Caki2 (cell line): ENCODE measurements at places on chromosomes 2 and 18. TPM values are rescaled to one million over a fixed set of nuclear protein-coding genes. Genes with fewer than 3 reads are reported as not detected.

PRSS56 gene
- not detected in 2 replicates for total RNA-seq

DNA sequence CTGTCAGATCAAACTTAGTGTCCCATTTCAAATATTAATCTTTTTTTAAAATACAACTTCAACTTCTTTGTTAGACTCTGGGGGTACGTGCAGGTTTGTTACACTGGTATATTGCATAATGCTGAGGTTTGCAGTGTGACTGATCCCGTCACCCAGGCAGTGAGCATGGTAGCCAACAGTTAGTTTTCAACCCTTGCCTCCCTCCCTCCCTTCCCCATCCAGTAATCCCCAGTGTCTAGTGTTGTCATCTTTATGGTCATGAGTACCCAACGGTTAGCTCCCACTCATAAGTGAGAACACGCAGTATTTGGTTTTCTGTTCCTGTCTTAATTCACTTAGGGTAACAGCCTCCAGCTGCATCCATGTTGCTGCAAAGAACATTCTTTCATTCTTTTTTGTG is 23.9 kb downstream of the NOL10 start:
- DNase-seq = no peak

CSRNP3 gene
- 0.75 and 2.4 TPM in 2 replicates for total RNA-seq

DNA sequence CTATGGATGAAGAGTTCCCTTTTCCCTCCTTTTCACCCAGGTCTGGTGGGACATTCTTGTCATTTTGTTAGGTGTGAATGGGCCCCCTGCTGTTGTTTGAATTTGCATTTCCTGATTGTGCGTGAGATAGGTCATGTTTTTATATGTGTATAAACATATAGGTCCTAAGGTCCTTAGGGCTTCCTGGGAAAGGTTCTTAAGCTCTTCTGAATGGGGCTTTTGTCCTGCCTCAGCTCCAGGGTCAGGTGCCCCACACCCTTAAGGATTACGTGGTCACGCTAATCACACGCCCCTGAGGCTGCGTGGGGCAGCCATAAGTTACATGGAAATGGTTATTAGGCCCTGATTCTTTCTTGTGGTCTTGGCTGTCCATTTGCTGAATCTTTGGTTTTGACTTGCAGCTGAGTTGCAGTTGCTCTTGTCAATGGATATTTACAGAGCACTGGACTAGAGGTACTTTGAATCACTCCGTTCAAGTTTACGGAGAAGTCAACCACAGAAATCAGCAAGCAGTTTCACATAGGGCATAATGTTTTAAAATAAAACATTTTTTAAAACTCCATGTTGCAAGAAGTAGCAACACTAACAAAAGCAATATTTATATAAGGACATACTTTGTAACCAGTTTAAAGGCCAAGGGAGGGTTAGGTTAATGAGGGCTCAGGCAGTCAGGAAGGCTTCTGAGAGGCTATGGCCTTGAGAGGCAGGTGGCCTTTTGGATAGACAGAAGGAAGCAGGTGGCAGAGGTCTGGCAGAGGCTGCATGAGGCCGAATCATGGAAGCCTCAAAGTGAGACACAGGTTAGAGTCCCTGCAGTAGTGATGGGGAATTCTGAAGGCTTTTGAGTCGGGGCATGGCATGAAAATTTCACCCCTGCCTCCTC is 24.2 kb downstream of the LIPG start:
- DNase-seq = no peak

TRAPPC8 gene
- total RNA-seq = 18.0 and 38.8 TPM in 2 replicates

GRCh38 chr2:230068016-230068650 is 591 bp downstream of the SLC16A14 start:
- peak; percentile 38 for DNase-seq

GRCh38 chr2:203689426-203690116 is 16.9 kb upstream of the CD28 start:
- no peak for DNase-seq

IL36G gene
- total RNA-seq = not detected in 2 replicates

ME2 gene
- 26.6 and 27.8 TPM in 2 replicates for total RNA-seq

DNA sequence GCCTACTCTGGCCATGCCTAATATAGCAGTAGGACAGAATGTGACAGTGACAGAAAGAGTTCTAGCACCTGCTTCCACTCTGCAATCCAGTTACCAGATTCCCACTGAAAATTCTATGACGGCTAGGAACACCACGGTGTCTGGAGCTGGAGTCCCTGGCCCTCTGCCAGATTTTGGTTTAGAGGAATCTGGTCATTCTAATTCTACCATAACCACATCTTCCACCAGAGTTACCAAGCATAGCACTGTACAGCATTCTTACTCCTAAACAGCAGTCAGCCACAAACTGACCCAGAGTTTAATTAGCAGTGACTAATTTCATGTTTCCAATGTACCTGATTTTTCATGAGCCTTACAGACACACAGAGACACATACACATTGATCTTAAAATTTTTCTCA is 45.2 kb upstream of the TTR start:
- DNase-seq = no peak
